ENCODE measurements at places on chromosomes 6 and 20.

- no peak for DNase-seq
Measured at GRCh38 chr6:81806793-81807565, 54.5 kb upstream of the TENT5A start.

- DNase-seq = no peak
Measured at GRCh38 chr6:85726206-85726605, 83.5 kb upstream of the SYNCRIP start.

DNA sequence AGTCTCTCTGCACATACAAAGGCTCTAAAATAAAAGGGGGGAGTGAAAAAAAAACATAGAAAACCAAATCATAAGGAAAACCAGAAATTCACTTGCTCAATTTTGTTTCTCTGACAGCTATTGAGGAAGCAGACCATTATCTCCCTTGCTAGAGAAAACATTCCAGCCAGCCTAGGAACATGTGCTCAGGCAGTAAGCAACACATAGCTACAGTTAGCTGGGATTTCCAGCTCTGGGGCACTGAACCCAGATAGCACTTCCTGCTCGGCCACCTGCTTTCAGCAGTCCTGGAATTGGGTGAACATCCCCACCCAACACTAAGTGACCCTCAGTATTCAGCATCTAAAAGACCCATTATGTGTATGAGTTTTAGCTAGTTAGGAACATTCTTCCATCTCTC lies 61.3 kb downstream of the TNFRSF21 start:
- no peak for DNase-seq

GRCh38 chr6:5457983-5458683 lies 196.8 kb downstream of the FARS2 start:
- DNase-seq = no peak

DNA sequence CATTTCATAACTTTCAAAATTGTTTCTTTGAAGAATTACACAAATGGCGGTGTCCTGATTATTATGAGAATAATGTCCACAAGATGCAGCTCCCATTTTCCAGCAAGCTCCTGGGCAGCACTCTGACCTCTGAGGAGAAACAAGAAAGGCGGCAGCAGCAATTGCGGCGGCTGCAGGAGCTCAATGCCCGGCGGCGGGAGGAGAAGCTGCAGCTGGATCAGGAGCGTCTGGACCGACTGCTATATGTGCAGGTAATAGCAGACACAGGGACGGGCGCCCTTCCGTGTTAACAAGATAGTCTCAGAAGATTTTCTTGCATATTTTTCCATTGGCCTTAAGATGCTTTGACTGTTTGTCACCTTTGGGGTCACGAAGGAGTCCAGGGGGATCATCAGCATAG lies 6.7 kb downstream of the ACTR5 start:
- no peak for DNase-seq

DNA sequence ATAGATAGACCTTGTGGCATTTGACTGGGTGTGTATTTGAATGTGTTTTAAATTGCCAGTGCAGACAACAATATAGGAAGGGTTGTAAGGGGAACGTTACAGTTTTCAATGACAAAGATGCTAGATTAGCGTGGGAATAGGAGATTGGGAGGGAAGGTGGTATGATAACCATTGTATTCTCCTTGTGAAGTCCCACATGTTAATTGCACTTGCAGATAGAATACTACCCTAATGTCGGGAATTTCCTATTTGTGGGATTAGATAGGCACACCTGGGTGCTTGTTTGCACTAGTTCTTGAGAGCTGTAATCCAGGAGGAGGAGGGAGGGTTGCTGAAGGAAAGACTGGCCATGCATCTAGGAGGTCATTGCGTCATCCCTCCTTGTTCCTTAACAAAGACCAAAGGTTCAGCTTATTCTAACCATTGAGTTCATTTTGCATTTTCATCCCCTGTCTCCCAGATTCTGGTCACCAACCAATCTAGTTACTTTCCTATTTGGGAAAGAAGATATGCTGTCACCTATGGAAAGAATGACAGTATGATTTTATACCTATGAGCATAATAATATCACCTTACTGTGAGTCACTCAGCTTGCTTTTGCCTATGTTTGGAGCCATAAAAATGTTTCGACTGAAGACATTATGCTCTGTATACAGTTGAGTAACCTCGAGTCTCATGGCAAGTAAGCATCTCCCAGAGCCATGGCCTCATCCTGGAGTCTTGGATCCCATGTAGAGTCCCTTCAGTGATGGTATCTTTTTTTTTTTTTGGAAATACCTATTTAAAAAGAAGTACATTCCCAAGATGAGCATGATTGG lies 201.5 kb downstream of the DTNBP1 start:
- DNase-seq = no peak

GRCh38 chr6:121694801-121695251 lies 259.4 kb downstream of the GJA1 start:
- DNase-seq = no peak

- DNase-seq = no peak
Measured at GRCh38 chr6:25913741-25914140, 16.8 kb downstream of the SLC17A2 start.

All from stimulated activated CD8-positive, alpha-beta memory T cell treated with anti-CD3 and anti-CD28 coated beads, Interleukin-15, amount 100 ng/mL, for 4 hours (primary cell).